Heart right ventricle (tissue), 16 donors: ENCODE measurements at places on chromosomes 16 and 17. TPM values are rescaled to one million over a fixed set of nuclear protein-coding genes. Genes with fewer than 3 reads are reported as not detected.

- no peak for DNase-seq
Measured at GRCh38 chr17:10035885-10036284, 130.8 kb upstream of the RCVRN start.

GRCh38 chr17:81329927-81330883 lies 35.1 kb upstream of the SLC38A10 start:
- DNase-seq = no peak

- no peak for DNase-seq
Measured at GRCh38 chr17:12596961-12597360, 68.7 kb upstream of the MYOCD start.

GRCh38 chr17:39115135-39115534 lies 36.3 kb downstream of the PLXDC1 start:
- no peak for DNase-seq

DNA sequence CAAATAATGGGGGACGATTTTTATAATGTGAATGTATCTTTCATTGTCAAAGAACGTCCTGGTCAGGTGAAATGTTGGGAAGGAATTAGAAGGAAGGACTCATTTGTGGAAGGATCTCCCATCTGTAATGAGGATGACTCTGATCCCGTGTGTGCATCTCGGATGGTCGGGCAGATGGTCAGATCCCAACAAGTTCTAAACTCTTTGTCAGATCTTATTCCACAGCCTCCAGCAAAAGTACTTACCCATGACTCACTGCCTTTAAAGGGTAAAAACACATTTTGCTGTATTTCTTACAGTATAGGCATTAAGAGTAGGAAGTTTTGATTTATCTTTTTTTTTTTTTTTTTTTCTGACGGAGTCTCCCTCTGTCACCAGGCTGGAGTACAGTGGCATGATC lies 539 bp upstream of the KRTAP4-8 start:
- no peak for DNase-seq

- DNase-seq = no peak
Measured at GRCh38 chr16:17930280-17930679, 406.3 kb downstream of the NPIPA8 start.

- DNase-seq = no peak
Measured at GRCh38 chr16:83520596-83520995, 287.2 kb upstream of the HSBP1 start.

DNA sequence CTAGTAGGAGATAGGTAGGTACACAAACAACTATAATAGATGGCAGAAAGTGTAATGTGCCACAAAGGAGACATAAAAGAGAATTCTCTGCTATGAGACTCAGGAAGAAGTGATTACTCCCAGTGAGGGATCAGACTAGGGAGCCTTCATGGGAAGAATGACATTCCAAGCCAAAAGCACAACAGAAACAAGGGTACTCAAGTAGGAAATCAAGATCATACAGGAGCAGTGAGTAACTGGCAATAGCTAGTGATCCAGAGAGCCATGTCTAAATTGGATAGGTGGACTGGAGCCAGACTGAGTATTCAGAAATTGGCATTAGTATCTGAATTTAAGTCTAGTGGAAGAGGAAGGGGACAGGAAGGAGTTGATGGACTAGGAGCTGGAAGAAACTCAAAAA lies 10.7 kb downstream of the RFFL start:
- no peak for DNase-seq

DNA sequence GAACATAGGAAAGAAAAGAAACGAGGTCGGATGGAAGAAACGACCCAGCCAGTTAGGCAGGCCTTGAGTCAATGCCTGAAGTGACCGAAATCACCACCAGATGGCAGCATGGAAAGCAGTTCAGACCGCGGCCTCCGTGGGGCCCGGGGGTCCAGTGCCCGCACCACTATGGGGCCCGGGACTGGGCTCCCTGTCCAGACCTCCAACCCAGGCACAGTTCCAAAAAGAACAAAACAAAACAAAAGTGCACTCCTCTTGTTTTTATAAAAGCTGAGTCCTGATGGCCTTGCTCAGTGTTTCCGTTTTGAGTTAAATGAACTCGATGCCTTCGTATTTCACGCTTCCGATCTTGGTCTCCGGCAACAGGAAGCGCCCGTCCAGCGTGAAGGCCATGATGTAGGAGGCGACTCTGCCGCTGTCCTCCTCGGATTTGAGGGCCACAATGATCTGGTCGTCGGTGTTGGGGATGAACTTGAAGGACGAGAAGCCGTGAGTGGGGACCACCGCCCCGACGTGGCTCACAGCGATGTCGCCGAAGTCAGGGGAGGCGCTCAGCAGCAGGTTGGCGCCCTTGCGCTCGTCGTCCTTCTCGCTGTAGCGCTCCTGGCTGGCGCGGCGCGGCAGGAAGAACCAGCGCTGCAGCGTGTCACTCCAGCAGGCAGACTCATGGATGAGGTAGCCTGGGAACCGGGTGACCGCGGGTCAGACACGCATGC lies 13.7 kb upstream of the LGALS3BP start:
- DNase-seq = peak; percentile 53

GRCh38 chr17:55635253-55635914 lies 87.3 kb downstream of the TMEM100 start:
- no peak for DNase-seq

GRCh38 chr17:57988301-57989250 lies 522 bp upstream of the VEZF1 start:
- DNase-seq = peak; percentile 77

DNA sequence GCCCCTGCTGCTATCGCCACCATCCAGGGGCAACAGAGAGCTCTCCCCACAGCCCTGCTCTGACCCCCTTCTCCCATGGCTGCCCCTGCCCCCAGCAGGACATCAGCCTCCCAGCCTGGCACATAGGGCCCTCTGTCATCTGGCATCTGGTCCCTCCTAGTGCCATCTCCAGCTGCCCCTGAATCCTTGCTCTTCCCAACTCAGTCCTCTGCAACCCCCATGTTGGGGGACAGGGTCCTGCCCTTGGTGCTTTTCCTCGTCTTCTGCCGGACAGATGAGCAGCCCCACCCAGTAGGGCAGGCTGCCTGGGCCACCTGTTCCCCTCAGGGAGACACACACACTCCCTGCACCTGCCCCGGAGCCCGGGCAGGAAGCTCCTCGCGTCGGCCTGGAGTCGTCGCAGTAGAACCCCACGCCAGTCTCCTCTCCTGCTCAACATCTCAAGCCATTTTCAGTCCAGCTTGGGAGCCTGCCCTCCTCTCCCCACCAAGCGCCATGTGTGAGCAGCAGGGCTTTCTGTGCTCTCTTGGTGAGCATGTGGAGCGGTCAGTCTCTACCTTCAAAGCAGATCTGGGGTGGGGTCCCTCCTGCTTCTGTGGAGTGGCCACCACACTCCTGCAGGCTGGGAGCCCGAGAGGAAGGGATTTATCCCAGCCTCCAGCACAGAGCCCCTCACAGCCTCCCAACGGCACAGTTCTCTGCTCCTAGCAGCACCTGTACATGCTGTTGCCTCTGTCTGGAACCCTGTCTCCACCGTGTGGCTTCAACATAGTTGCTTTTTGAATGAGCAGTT lies 28.2 kb downstream of the TNFRSF13B start:
- DNase-seq = no peak

DNA sequence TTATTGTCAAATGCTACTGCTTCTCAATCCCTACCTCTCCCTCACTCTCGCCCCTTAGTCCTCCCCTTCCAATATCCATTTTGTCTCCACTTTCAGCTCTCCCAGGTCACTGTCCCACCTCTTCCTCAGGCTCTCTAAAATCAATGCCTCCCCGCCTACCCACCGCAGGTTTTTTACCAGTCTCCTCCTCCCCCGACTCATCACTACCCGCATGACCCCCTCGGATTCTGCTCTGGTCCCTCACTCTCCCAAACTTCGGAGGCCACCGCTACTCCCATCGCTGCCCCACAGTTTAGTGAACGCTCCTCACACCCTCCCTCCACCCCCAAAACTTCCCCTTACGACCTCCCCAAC lies 513 bp downstream of the CRLF3 start:
- no peak for DNase-seq

DNA sequence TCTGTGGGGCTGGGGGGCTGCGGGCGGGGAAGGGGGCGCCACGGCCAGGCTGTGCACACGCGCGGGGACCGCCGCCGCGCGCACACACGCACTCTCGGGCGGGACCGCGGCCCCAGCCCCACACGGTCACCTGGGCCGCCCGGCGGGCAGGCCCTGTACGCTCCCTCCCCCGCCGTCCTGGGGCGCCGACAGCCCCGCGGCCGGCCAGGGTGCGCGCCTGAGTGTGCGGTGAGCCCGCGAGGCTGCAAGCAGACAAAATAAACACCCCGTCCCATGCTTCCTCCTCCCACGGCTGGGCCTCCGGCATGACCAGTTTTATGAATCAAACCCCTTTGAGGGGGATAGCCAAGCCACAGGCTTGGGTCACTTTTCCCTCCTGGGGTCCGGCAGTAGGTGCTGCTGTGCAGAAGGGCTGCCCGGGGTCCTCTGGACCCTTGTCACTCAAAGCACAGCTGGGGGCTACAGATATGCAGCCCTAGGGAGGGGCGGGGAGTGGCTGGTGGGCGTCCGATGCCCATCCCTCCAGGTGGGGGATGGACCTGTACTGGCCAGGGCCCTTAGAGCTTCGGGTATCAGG lies 441 bp downstream of the VASN start:
- no peak for DNase-seq

DNA sequence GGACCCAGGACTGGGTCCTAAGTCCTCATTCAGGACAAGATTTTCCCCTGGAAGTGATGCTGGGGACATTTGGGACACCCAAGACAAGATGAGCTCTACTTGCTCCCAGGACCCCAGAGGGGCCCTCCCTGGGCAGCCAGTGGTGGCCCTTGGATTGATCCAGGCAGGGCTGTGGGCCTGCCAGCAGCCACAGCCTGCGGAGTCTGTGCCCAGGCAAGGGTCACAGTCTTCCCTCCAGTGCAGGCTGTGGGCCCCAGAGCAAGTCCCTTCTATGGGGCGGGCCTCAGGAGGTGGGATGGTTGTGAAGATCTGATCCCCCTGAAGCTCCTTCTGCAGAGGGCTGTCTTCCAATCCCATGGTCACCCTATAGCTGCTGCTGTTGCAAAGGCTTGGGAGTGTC lies 12.6 kb downstream of the CA7 start:
- DNase-seq = no peak

DNA sequence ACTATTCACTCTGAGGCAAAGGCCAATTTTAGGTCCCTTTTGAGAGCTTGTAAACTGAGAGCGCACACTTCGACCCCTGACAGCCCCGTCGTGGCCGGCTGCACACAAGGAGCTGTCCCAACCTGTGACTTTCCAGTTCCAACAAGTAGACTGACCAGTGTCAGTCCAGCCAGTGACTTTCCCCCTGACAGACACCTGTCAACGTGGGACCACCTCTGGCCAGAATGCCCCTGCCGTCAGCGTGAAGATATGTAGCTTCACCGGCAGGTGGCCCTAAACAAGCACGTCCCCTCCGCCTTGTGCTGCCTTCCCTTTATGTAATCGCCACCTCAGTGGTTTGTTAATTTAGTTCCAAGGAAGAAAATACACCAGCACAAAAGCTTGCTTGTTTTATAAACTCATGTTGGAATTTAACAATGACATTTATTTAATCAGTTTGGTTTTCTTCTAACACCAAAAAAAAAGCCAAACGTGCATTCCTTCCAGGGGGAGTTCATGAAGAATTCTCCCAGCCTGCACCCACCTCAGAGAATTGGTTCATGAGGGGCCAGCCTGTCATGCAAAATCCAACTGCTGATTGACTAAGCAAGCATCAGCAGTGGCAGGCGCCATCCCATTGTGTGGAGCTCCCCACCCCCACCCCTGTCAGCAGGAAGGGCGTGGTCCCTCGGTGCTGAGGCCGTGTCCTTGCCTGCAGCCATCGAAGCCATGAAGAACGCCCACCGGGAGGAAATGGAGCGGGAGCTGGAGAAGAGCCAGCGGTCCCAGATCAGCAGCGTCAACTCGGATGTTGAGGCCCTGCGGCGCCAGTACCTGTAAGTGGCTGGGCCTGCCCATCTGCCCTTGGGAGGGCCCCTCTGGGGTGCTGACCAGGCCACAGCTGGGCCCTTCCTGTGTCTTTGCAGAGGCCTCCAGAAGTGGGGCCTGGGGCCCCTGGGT lies 33.9 kb downstream of the PLD6 start:
- peak; percentile 70 for DNase-seq

DNA sequence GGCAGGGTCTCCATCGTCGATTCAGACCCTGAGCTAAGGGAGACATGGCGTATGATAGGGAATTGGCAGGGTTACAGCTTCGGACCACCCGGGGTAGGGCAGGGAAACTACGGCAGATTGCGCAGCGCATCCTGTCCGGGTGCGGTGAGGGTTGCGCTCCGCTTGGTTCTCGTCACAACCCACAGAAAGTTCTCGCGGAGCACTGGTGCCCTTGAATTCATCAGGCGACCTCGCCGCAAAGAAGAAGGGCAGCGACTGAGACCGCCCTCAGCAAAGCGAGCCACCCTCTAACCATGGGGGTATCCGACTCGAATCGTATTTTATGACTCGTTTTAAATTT lies 1.2 kb downstream of the HS3ST3B1 start:
- peak; percentile 47 for DNase-seq

DNA sequence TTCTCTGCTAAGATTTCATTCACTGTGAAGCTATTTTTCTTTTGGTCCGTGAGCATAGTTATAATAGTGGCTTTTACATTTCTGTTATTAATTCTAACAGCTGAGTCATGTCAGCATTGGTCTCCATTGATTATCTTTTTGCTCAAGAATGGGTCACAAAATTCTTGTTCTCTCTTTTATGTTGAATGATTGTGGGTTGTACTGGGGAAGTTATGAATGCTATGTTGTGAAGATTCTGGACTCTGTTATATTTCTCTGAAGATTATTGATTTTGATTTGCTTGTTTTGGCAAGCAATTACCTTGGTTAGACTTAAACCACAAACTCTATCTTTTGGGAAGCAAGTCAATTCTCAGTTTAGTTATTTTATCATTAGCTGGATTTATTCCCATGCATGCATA lies 98.8 kb downstream of the IRX5 start:
- no peak for DNase-seq

DNA sequence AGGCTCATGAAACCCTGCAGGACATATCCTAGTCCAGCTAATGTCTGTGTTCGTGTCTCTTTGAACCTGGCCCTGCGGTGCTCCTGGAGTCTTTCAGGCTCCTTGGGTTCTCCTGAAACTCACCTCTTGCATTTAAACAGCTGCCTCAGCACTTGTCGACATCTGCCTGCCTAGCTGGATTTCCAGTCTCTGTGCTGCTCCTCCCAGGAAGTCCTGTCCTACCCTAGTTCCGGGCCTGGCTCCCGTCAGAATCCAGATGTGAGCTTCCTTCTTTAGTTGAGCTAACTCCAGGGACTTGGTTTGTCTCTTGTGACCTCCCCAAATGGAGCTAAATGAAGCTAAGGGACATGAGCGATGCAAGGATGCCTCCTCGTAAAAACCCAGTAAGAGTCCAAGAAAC lies 155.2 kb upstream of the PIRT start:
- peak; percentile 26 for DNase-seq

- no peak for DNase-seq
Measured at GRCh38 chr16:14264327-14264943, 193.3 kb downstream of the MRTFB start.

GRCh38 chr17:18992454-18993130 lies 12.0 kb downstream of the FAM83G start:
- no peak for DNase-seq

Gene C16orf95
- total RNA-seq = 3.3 TPM

Gene TBC1D3E
- not detected for total RNA-seq

Gene MAPK8IP3
- total RNA-seq = 65.0 TPM

Gene P2RX5
- total RNA-seq = 10.8 TPM

Gene CMTM1
- 1.0 TPM for total RNA-seq

Gene TMEM98
- total RNA-seq = 6.7 TPM

Gene ITGAL
- 2.9 TPM for total RNA-seq

Gene GNAO1
- total RNA-seq = 6.4 TPM

Gene DLX4
- total RNA-seq = not detected

Gene SDR42E2
- not detected for total RNA-seq

Gene DHRS7C
- total RNA-seq = 21.5 TPM

Gene FAM117A
- total RNA-seq = 10.4 TPM

Gene PIRT
- total RNA-seq = not detected

Gene IL21R
- 3.6 TPM for total RNA-seq

Gene CARD14
- not detected for total RNA-seq

Gene LPO
- total RNA-seq = not detected
